T-helper 9 cell (primary cell): ENCODE measurements at places on chromosomes 7 and 10.

- DNase-seq = no peak
Measured at GRCh38 chr7:30752979-30753378, 1.0 kb downstream of the INMT start.

- DNase-seq = no peak
Measured at GRCh38 chr7:37663693-37664092, 19.9 kb upstream of the GPR141 start.

DNA sequence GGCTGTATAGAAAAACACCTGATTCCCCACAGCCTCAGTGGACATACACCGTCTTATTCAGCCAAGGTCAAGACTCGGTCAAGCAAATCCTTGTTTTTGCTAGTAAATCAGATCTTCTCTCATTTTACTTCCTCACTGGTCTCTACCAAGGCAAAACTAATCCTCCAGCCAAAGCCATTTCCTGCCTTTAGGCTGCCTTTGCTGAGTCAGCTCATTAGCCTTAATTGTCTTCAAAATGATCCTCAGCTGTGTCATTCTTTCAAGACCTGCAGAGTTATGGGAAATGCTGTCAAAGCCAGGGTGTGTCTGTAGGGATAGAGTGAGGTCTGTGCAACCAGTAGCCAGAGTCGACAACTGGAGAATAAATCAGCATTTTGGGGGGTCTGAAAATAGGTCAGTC is 107.2 kb upstream of the FAM180A start:
- no peak for DNase-seq

- no peak for DNase-seq
Measured at GRCh38 chr7:64314566-64314965, 805 bp downstream of the ZNF736 start.

DNA sequence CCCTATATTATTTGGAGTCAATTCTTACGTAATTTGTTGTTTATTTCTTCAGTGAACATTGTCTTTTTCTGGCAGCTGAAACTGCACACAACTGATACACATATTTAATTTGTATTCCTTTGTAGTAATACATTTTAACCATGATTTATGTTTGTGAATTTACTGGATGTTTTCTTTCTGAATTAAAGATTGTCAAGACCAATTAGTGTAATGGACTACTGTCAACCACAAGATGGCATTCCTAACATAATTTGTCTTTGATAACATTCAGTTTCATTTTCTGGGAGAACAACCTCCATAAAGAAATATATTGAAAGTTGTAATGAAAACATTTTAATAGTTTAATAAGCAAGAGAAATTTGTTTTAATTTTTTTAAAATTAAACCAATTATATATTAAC is 10.1 kb downstream of the THNSL1 start:
- no peak for DNase-seq

DNA sequence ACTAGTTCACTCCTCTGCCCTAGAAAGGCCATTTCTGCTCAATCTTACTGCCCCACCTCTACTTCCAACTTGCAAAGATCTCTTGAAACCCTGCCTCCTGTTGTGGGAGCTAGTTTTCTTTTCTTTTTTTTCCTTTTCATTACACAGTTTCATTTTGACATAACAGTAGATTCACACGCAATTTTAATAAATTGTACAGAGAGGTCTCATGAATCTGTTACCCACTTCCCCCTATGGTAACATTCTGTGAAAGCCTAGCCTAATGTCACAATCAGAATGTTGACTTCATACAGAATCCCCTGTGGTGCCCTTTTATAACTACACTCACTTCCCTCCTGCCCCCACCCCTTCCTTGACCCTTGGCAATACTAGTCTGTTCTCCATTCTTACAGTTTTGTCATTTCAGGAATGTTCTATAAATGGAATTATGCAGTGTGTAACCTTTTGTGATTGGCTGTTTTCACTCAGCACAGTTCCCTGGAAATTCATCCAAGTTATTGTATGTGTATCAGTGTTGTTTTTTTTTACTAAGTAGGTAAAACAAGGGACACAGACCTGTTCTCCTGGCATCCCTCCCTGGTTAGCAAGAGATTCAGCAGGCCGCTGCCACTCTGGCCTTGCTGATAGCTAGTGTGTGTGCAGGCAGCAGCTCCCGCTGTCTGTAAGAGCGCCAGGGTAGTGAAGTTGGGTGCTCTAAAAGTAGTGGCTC is 21.5 kb downstream of the CHST3 start:
- no peak for DNase-seq

- DNase-seq = no peak
Measured at GRCh38 chr7:131131746-131132431, 195.8 kb upstream of the MKLN1 start.

DNA sequence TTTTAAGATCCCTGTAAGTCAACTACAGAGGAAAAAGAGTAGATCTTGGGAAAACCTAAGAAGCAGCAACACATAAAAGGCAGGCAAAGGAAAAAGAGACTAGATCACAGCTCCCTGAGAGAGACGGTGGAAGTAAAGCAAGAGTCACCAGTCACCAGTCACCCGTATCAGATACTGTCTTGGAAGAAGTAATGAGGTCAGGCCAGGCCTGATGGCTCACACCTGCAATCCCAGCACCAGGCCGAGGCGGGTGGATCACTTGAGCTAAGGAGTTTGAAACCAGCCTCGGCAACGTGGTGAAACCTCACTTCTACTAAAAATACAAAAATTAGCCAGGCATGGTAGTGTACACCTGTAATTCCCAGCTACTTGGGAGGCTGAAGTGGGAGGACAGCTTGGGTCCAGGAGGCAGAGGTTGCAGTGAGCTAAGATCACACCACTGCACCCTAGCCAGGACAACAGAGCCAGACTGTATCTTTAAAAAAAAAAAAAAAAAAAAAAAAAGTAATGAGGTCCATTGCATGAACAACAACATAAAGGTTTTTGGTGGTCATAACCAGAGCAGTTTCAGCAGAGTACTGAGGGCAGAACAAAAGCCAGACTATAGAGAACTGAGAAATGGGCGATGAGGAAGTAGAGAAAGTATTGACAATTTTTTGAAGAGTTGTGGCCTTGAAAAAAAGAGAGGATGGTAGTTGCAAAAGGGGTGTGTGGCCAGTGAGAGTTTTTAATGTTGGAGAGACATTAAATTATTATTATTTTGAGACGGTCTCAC is 16.9 kb downstream of the ZNF713 start:
- no peak for DNase-seq

DNA sequence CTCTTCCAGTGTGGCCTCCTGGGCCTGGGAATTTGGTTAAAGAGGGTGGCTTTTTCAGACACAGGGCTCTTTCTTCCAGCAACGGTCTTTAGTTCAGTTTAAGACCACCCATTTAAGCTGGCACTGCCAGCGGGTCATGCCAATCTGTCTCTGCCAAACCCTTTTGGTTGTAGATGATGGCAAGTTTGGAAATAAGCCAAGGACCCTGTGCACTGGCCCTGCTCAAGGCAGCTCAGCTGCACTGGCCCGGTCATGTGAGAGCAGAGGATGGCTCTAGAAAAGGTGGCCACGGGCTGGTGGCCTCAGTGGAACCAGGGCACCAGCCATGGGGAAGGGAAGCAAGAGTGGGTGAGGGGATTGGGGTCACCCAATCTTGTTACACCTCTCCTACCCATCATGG is 294.1 kb downstream of the GLRX3 start:
- no peak for DNase-seq

DNA sequence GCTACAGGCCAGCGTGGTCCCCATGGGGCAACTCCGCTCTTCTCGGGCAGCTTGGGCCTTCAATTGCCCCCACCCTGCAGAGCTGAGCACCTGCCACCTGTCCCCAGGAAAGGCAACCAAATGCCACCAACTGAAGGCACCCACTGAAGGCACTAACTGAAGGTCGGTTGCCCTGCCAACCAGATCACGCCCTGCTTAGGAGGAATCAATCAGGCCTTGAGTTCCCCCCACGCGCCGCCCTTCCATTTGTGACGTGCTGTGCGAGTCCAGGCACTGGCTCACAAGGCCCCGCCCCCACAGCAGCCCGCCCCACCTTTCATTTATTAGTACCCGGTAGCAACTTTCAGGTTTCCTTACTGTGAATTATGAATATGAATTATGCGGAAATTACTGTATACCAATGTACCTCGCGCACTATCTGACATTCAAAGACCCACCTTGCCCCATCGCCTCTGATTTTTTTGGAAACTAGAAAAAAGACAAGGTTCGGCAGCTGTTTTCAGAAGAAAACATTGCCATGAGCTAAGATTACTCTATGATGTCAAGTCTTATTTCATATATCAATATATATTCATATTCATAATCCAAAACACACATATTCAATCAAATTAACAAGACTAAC is 83.6 kb upstream of the ABI1 start:
- no peak for DNase-seq

- no peak for DNase-seq
Measured at GRCh38 chr7:64758151-64758550, 36.1 kb upstream of the ZNF138 start.

- no peak for DNase-seq
Measured at GRCh38 chr7:5349005-5349380, 66.2 kb downstream of the SLC29A4 start.

DNA sequence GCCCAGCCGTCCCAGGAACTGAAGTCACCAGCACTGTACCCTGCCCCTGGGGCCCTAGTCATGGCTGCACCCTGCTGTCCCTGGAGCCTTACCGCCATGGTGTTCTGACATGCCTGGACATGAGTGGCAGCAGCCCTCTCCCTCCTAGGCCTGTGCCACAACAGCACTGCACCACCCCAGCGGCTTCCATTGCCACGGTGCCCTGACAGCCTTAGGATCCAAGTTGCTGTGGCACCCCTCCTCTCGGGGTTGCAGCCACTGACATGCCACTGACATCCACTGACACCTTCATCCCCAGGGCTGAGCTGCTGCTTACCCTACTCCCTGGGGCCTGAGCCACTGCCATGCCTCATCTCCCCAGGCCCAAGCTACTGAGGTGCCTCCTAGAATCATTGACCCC is 39.6 kb upstream of the SHH start:
- DNase-seq = no peak

DNA sequence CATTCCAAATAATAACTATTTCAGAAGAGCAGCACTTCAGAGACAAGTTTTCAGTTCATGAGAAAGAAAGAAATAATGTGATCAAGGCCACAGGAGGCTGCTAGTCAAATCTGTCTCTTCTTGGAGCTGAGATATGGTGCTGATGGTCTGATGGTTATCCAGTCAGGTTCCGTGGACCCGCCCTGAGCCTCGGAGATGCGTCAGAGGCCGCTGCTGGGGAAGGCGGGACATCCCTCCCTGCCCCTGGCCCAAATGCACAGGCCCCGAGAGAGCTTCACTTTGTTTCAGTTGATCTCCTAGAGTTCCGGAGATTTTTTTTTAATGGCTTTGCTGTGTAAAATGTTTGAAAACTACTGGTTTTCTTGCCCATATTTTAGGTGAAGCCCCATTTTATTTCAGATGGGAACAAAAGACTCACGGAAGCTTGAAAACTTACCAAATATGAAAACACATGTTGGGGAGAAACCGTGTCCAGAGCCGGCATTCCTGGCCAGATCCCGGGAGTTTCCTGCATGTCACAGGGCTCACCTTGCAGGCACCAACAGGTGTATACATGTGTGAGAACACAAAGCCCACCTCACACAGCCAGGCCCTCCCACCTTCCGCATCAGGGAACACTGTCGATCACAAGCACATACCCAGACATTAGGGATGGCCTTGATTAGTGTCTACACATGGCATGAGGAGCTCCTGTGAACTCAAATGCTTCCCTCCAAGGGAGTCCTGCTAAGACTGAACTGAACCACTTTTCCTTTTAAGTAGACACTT is 499.0 kb downstream of the TCERG1L start:
- no peak for DNase-seq

GRCh38 chr7:22549051-22549450 is 49.1 kb upstream of the STEAP1B start:
- no peak for DNase-seq

DNA sequence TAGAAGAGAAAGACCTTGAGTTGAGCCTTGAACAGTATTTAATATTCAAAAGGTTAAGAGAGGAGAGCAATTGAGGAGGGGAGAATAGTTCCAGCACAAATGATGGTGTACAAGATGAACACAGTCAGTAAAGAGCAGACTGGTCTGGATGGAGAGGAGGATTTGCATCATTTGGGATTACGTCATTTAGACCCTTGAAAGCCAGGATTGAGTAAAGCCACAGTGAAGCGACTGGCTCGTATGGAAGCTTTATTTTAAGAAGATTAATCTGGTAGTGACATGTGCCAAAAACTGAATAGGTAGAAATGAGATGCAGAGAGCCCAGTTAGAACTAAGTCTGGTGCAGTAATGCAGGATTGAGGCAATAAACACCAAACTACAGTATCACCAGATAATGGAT is 52.6 kb downstream of the TRUB1 start:
- DNase-seq = no peak

DNA sequence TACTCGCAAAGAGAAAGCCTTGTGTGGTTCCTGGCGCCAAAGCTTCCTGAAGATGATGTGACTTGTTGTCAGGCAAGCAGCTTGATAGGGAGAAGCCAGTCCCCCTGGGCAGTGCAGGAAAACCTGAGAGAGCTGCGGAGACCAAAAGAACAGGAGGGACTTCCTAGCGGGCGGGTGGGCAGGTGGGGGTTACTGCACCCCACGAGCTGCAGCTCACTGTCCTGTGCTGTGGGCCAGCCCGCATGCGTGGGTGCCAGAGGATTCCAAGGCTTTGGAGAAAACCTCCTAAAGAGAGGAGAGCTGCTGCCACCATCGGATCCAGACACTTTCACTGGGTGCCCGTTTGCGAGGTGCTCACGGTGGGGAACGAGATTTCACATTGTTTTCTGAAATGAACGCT is 145.1 kb downstream of the ACTR3B start:
- DNase-seq = no peak

DNA sequence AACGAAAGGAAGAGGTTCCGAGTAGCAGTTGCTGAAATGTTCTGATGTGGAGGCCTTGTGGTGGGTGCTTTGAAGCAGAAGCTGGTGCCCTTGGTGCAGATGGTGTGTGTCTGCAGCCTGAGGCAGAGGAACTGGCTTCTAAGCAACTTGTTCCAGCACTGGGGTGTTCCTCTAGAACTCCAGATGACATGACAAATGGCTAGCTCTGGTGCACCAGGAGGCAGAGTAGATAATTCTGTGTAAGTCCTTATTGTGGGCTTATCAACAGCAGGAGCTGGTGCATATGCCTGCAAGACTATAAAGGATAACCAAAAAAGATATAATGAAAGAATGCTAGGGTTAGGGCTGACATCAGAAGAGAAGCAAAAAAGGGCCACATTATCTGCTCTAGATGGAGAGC is 76.5 kb downstream of the ARL5B start:
- no peak for DNase-seq

DNA sequence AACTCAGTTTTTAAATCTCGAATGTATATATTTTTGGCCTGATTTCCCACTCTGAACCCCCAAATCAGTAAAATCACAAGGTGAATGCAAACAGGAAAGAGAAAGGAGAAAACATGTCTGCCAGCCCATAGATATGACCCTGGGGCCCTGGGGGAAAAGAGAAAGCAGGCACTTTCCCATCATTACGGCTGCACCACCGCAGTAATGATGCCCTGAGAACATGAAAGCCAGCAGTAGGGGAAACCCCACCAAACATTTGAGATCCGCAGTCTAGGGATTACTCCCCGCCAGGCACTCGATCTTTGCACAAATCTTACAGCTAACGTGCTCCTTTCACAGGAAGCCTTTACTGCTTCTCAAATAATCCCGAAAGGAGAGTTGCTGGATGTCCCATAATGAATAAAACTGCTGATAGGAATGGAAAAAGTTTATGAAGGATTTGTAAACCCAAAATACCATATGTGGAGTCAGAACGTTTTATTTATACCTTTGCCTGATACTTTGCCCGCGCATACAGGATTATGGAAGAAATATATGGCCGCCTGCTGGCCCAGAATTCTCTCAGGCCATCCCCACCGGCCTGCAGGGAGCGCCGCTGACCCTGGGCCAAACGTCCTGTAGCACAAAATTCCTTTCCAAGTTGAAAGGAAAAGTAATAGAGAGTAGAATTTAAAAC is 180.0 kb upstream of the INHBA start:
- DNase-seq = no peak

- no peak for DNase-seq
Measured at GRCh38 chr10:123270221-123270620, 116.0 kb downstream of the BUB3 start.
